Fibroblast of the aortic adventitia (primary cell): ENCODE measurements at places on chromosomes 12 and 14. TPM values are rescaled to one million over a fixed set of nuclear protein-coding genes. Genes with fewer than 3 reads are reported as not detected.
A peak's percentile ranks its signal among the peaks of the same experiment; 100 is the strongest.

ZDHHC22 gene
- total RNA-seq: not detected in 2 replicates

CSRNP2 gene
- total RNA-seq: 19.1 and 42.4 TPM in 2 replicates

DNA sequence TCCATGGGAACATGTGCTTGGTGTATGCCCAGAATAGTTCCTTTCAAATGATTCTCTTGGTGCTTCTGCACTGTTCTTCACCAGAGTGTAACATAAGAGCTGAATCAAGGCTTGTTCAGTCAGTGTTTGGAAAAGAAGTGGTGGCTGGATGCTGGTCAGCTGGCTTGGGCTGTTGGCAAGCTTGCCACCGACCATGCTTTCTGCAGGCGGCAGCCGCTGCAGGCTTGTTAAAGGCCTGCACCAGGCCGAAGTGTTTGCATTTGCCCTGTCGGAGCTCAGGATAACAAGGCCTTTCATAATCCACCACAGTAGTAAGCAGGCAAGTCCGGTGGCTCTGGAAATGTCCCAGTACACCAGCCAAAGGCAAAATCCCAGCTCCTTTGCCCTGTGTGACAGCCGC, 26.9 kb downstream of the DAAM1 start:
- peak; percentile 90 for DNase-seq

DNA sequence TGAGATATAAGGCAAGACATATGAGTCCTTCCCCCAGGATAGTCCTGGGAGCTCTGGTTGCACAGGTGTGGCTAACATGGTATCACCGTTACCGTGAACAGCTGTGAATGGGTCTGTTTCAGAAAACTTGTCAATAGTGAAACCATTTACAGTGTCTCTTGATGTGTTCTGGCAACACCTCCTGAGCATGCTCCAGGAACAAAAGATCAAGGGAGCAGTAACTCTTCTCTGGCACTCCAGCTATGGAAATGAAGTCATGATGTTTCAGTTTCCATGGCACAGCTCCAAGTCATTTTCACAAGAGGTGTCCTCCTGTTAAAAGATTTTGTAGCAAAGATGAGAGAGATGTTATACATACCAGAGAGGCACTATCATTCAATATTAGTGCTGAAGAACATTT, 253.7 kb downstream of the SNAPC1 start:
- DNase-seq: no peak

DNA sequence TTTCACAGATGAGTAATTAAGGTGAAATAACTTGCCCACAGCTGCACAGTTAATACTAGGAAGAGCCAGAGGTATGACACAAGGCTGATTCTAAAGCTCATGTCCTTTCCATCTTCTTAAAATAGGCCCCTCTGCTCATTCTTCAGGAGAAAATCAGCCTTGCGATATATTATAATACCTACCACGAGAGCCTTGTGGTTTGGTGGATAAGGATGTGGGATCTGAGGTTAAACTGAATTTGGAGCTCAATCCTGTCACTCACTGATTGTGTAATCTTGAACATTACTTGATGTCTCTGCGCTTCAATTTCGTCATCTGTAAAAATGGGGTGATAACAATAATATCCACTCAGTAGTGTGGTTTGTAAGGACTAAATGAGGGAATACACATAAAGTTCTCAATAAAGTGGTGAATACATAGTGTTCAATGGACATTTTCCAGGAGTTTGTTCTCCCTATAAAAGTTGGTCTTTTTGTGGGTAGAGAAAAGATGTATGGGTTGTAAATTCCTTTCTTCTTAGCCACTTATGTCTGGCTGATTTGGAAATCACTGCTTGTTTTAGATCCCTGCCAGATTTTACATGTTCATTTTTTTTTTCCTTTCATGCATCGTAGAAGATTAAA, 25.1 kb upstream of the ATP2B1 start:
- DNase-seq: peak; percentile 93

- DNase-seq: peak; percentile 23
Observed at GRCh38 chr12:121400332-121401139, 618 bp downstream of the RNF34 start.

- DNase-seq: no peak
Observed at GRCh38 chr14:61847861-61848260, 85.6 kb downstream of the SNAPC1 start.

DNA sequence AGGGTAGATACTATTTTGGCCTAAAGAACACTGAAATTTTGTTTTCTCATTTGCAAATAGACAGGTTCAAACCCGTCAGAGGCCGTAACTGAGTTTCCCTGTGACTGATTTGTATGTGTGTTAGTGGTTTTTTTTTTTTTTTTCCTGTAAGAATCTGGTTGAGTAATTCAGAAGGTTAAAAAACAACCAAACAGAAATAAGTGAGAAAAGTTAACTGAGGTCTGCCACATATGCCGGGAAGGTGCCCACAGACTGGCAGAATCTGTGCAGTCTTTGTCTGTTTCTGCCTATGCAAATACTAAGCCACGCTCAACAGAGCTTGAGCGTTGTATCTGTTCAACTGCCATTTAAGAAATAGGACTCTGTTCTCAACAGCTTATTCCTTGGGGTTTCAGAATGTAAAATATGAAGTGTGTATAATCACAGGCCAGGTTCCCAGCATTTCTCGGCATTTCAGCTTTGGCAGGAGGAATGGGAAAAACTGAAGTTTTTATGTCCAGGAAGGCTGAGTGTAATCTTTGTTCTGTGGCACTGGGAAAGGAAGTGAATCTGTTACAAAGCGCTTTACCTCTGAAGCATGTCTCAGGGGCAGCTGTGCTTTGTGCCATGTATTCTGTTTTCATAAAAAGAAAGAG, 181.9 kb downstream of the PRKCH start:
- peak; percentile 59 for DNase-seq

DNA sequence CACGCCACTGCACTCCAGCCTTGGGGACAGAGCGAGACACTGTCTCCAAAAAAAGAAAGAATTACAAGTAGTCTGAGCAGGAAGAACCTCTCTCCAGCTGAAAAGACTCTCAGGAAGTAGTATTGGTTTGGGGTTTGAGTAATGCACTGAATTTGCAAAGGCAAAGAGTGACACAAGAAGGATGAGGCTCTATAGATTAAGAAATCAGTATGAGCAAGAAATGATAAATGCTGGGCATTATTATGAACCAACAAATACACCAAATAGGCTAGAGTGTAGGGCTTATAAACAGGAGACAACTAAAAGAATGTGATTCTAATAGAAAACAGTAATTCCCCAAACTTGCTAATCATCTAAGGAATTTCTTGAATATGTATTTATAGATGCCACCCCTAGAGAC, 2.6 kb upstream of the SLC35E3 start:
- DNase-seq: no peak

- no peak for DNase-seq
Observed at GRCh38 chr14:91352728-91353692, 64.6 kb downstream of the CCDC88C start.

DNA sequence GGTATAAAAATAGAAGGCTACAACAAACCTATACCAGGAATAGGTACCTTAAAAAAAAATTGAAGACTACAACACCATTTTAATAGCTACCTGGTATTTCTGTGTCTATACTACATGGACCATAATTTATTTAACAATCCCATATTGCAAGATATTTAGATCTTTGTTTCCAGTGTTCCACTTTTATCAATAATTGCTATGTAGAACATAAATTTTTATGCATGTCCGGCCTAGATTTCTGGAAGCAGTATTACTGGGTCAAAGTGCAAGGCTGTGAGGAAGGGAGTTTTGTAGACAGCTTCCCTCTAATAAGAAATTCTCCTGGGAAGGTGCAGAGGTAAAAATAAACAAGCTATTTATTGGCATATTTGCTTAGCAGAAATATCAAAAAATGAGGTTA, 4.1 kb upstream of the DCAF11 start:
- no peak for DNase-seq

GRCh38 chr12:81255456-81255855, 177.6 kb downstream of the ACSS3 start:
- no peak for DNase-seq

- no peak for DNase-seq
Observed at GRCh38 chr12:6708960-6709394, 8.4 kb upstream of the PIANP start.

DNA sequence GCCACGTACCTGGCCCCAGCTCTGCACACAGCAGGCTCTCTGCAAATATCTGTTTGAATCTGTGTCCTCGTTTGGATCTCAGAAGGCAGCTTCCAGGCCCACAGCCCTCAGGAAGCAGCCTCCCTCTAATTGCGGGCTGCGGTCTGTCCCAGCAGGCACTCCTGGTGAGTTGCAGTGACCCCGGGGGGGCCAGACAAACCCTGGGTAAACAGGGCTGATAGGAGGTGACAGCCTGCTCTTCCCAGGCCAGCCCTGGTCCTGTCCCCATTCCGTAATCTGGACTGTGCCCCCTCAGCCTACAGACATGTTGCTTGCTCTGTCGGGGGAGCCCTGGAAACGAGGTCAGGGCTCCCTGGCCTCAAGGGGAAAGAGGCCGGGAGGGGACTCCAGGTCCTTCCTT, 2.0 kb downstream of the FOXN4 start:
- no peak for DNase-seq

GRCh38 chr12:6277982-6278438, 32.5 kb upstream of the PLEKHG6 start:
- no peak for DNase-seq

DNA sequence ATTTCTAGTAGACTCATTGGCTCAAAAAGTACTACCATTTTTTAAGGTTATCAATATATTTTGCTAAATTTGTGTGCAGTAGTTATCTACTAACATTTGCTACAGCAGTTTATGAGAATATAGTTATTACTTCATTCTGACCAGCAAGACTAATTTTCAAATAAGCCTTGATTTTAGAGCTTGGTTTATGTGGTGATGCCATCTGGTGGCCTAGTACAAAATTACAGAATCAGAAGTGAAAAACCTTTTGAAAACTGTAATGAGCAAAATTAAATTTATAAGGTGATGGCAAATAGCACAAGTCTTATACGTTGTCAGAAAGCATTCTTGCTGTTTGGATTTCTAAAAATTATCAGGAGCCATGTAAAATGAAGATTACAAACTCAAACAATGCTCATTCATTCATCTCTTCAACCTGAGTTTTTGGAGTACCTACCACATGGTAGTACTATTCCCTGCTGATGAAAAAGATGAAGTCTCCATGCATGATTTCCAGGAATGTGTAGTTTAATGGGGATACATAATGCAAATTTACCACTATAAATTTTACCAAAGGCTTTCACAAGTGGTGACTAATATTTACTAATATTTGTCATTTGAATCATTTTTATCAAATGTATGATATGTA, 51.0 kb downstream of the MAGOHB start:
- DNase-seq: peak; percentile 75

- peak; percentile 87 for DNase-seq
Observed at GRCh38 chr12:124940393-124941169, 26.1 kb upstream of the UBC start.
